ENCODE measurements at places on chromosomes 3 and 15.

DNA sequence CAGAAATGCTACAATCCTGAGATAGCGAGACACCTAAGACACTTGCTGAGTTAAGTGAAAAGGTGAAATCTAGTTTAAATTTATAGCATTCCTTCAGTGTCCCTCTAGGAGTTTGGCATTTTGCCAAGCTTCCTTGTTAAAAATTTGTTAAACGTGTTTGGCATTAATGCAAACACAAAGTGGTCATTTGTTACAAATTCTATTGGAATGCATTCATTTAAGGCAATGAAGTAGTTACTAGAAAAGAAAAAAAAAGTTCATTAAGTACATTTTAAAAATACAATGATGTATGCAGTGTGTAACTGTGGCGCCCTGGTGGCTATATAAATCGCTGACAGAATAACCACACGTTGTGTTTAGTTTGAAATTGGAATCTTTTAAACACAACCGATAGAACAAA, 31.3 kb upstream of the WNT5A start:
- H3K27me3 ChIP-seq: no peaks in the 10 kb centered on the region
- peak overlapping the region; percentile 45 for H3K27ac ChIP-seq
- H3K4me3 ChIP-seq: peak overlapping the region; percentile 33
- peak; percentile 92 for DNase-seq

DNA sequence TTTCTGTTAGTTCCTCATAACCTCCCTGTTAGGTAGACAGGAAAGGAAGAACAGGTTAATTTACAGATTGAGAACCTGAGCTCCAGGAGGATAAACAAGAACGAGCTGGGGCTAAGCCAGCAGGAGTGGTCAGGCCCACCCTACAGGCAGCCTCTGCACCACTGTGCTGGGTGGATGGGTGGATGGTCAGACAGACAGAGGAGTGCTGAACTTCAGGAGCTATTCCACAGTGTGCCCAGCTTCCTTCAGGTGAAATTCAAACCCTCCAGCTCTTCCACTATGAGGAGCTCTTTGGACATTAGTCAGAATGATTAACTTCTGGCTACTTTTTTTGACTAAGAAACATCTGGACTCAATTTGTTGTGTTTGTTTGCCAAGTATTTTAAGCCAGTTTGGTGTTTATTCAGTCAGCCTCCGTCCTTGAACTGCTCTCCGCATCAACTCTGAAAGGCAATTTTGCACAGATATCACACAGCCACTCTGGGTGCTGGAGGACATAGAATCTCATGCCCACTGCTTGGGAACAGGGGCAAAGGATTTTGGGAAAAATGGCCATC, 361.9 kb downstream of the CLSTN2 start:
- no peaks in the 10 kb centered on the region for H3K36me3 ChIP-seq
- no peak overlapping the region for H3K27ac ChIP-seq
- H3K4me3 ChIP-seq: no peak overlapping the region
- no peaks in the 10 kb centered on the region for H3K4me1 ChIP-seq
- H3K27me3 ChIP-seq: no peaks in the 10 kb centered on the region

DNA sequence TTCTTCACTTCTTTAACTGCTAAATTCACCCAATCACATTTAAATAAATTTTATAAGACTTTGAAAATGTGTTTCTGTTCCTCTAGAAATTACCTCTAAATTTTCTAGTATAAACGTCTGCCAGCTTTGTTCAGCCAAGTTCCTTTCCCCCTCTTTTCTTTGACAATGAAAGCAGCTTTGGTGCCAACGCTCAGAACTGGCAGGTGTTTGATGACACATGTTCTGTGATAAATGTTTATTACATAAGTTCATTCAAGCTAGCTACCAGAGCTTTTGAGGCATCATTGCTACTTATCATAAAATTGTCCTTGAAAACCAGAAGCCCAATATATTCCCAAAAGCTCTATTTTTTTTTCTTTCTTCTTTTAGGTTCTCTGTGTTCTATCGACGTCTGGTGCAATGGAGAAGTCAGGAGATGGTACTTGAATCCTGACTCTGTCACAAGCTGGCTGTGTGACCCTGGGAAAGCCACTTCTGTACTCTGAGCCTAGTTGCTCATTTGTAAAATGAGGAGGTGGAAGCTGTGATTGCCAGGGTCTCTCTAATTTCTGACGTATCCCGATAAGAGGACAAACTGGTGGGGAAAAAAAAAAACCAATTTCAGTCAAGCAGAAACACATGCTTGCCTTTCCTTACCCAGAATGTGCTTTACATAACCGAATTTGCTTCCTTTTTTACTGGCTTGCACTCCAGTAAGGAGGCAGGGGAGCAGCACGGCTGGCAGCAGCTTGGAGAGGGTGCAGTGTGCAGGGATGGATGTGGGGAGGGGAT, 187.1 kb upstream of the LPP start:
- no peak overlapping the region for H3K27ac ChIP-seq
- H3K4me1 ChIP-seq: peaks cover 11% of the 10 kb centered on the region
- no peaks in the 10 kb centered on the region for H3K36me3 ChIP-seq
- H3K4me3 ChIP-seq: no peak overlapping the region
- H3K27me3 ChIP-seq: no peaks in the 10 kb centered on the region

- no peak overlapping the region for H3K27ac ChIP-seq
- no peak overlapping the region for H3K4me3 ChIP-seq
- no peaks in the 10 kb centered on the region for H3K27me3 ChIP-seq
- DNase-seq: no peak
- no peaks in the 10 kb centered on the region for H3K36me3 ChIP-seq
- H3K4me1 ChIP-seq: peaks cover 13% of the 10 kb centered on the region
These were observed 11.0 kb upstream of the RAB7A start for GRCh38 chr3:128714887-128715491.

DNA sequence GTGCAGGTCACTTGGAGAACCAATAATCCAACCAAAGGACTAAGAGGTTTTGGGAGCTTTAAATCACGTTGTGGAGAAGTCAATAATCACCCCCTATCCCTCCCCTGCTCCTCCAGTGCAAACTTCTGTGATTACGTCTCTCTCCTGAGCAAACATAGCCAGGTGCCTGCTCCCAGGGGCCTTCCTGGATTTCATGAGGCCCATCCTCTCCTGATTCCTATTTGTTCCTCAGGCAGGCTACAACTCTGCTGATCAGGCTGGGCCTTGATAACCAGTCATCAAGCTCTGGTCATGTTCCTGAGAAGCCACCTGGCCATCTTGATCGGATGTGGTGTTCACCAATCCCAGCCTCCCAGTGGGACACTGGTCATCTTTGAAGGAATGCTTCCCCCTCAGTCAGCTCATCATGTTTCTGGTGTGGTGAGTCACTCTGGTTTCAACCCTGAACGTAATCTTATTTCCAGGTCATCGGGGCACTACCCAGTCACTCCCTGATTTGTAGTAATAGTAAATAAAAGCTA, 2.9 kb upstream of the ZNF710 start:
- peaks cover 41% of the 10 kb centered on the region for H3K4me1 ChIP-seq
- no peak overlapping the region for H3K4me3 ChIP-seq
- DNase-seq: peak; percentile 87

DNA sequence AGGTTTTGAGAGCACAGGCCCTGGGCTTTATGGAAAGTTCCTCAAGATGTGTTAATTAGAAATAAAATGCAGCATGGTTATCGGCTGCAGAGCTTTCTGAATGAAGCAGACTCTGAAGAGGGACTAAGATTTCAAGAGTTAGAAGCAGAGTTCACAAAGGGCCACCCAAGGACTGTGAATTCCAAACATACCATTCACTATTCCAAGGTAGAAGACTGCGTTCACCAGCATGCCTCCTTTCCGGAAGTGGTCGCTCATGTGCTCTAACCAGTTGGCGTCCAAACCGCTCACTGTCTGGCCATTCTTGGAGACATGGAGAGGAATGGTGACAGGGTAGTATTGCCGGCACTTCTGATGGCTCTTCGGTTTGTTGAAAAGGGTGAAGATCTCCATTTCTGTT, 104.9 kb downstream of the OXNAD1 start:
- no peak overlapping the region for H3K4me3 ChIP-seq
- 0 out of 2 replicates have a peak, but pooled peaks cover 5% of the 10 kb centered on the region for H3K4me1 ChIP-seq
- DNase-seq: no peak

DNA sequence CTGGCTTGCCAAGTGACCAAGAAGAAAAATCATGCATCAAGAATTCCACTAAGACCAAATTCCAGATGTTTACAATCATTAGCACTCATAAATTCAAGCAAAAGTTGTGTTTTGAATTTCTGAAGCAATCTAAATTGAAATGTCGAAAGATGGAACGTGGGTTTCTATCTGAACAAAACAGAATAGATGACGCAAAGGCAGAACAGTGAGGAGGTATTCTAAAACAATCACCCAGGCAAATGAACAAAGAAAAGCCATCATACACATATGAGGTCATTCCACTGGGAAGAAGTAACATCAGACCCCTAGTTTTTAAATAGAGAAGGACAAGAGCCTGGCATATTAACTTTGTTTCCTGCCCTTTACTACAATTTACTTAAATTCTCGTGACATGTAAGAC, 58.0 kb downstream of the MCF2L2 start:
- peak; percentile 10 for DNase-seq
- H3K27me3 ChIP-seq: no peaks in the 10 kb centered on the region
- H3K27ac ChIP-seq: peak overlapping the region; percentile 96
- H3K4me3 ChIP-seq: no peak overlapping the region
- no peaks in the 10 kb centered on the region for H3K36me3 ChIP-seq

DNA sequence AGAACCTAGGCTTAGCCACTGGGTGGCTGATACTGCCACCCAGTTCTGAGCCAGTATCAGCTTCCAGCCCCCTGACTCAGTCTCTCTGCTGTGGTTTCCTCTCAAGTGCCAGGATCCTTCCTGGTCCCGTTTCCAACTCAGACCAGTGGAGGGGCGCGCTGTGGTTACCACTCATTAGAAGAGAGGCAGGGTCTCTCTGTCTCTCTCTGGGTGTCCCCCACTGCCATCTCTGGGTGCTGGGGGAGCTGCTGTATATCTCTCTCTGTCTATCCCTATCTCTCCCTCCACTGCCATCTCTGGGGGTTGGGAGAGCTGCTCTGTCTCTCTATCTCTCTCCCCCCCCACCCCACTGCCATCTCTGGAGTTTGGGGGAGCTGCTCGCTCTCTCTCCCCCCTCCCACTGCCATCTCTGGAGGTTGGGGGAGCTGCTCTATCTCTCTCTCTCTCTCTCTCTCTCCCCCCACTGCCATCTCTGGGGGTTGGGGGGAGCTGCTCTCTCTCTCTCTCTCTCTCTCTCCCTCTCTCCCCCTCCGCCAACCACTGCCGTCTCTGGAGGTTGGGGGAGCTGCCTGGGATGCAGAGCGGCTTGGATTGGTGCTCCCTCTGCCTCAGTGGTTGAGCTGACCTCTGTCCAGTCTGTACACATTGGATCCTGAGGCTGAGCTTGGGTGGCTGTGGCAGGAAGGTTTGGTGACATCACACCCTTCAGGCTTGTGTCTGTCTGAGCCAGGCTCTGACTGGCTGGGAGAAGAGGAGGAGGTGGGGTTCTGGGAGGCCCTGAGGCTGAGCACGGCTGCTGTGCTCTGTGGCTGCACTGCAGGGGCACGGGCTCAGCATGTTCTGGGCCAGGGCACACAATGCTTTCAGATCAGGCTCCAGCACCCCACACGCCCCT, 98.9 kb downstream of the APBA2 start:
- H3K27me3 ChIP-seq: no peaks in the 10 kb centered on the region
- no peaks in the 10 kb centered on the region for H3K4me1 ChIP-seq
- H3K27ac ChIP-seq: no peak overlapping the region
- H3K4me3 ChIP-seq: no peak overlapping the region
- H3K36me3 ChIP-seq: no peaks in the 10 kb centered on the region

GRCh38 chr3:38575279-38575843, 74.1 kb downstream of the SCN5A start:
- DNase-seq: no peak
- H3K4me1 ChIP-seq: no peaks in the 10 kb centered on the region
- no peaks in the 10 kb centered on the region for H3K36me3 ChIP-seq
- peaks cover 26% of the 10 kb centered on the region for H3K27me3 ChIP-seq
- no peak overlapping the region for H3K27ac ChIP-seq
- H3K4me3 ChIP-seq: no peak overlapping the region

DNA sequence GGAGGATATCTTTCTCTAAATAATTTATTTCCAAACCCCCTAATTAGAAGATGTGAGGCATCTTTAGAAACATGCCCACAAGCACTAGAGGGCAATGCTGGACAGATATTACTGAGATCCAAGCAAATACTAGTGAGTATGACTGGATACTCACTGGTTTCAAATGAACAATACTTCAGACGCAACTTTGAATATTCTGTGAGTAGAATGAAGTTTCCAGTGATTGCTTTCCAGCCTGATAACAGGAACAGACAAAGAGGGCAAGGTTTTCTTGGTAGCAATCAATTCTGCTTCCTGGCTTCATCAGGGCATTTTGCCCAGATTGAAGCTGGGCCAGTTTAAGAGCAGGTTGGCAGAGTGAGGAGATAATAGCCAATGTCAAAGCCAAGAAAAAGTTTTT, 442.6 kb upstream of the PDZRN3 start:
- DNase-seq: no peak
- H3K36me3 ChIP-seq: no peaks in the 10 kb centered on the region
- H3K27me3 ChIP-seq: no peaks in the 10 kb centered on the region
- H3K4me1 ChIP-seq: no peaks in the 10 kb centered on the region

DNA sequence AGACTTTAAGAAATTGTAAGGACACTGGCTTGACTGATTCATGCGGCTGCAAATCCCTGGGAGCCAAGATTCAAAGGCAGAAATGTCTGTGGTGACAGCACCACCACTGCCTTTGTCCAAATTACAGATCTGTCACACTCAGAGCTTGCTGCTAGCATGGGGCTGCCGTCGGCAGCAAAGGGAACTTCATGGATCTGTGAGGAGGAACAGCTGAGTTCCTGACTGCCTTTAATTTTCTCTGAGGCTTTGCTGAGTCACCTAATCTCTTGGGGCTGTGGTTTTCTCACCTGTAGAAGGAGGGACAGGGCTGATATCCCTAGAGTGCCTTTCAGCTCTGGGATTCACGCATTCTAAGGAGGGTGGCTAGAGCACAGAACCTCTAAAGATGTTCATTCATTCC, 4.1 kb upstream of the PAK6 start:
- H3K4me1 ChIP-seq: peaks cover 15% of the 10 kb centered on the region
- peaks cover 10% of the 10 kb centered on the region for H3K36me3 ChIP-seq
- no peaks in the 10 kb centered on the region for H3K27me3 ChIP-seq
- DNase-seq: peak; percentile 28

- DNase-seq: peak; percentile 82
- peak overlapping the region; percentile 69 for H3K27ac ChIP-seq
- H3K4me3 ChIP-seq: peak overlapping the region; percentile 14
- no peaks in the 10 kb centered on the region for H3K27me3 ChIP-seq
- peaks cover 50% of the 10 kb centered on the region for H3K4me1 ChIP-seq
- no peaks in the 10 kb centered on the region for H3K36me3 ChIP-seq
These were observed 27.8 kb upstream of the ADGRG7 start for GRCh38 chr3:100581650-100582049.

GRCh38 chr15:52143873-52144272, 31.3 kb upstream of the BCL2L10 start:
- no peaks in the 10 kb centered on the region for H3K27me3 ChIP-seq
- peak overlapping the region; percentile 42 for H3K27ac ChIP-seq
- no peak overlapping the region for H3K4me3 ChIP-seq
- peak; percentile 77 for DNase-seq

All from PC-3 (cell line).